Hematopoietic multipotent progenitor cell treated with erythropoietin and hydrocortisone succinate and interleukin-3 and kit ligand, for 17 days (in vitro differentiated cells): ENCODE measurements at places on chromosomes 16 and 17.

DNA sequence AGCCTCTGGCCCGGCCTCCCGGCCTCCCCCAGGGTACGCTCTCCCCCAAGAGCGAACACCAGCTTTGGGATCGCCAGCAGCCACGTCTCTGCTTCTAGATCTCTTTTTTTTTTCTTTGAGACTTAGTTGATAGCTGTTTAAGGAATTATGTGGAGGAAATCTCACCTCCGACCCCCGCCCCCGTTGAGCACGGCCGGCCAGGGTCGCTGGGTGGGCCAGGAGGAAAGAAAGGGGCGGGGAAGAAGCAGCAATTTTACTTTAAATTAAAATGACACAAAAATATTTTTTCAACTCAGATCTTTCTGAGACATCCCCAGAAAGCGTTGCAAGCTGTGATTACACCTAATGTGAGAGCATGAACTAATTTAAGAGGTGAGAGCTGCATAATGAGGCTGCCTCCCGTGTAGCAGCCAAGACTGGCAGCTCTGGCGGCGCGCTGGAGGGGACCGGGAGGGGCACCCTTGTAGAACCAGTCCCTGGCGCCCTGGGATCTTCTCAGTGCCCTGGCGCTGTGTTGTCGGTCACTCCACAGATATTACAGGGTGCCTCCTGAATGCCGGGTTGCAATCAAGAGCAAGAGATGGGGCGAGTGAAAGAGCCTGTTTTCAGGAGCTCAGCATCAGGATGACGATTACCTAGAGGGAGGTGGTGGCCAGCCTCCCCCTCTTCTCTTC lies 1.9 kb upstream of the CBLN1 start:
- DNase-seq, result no peak

DNA sequence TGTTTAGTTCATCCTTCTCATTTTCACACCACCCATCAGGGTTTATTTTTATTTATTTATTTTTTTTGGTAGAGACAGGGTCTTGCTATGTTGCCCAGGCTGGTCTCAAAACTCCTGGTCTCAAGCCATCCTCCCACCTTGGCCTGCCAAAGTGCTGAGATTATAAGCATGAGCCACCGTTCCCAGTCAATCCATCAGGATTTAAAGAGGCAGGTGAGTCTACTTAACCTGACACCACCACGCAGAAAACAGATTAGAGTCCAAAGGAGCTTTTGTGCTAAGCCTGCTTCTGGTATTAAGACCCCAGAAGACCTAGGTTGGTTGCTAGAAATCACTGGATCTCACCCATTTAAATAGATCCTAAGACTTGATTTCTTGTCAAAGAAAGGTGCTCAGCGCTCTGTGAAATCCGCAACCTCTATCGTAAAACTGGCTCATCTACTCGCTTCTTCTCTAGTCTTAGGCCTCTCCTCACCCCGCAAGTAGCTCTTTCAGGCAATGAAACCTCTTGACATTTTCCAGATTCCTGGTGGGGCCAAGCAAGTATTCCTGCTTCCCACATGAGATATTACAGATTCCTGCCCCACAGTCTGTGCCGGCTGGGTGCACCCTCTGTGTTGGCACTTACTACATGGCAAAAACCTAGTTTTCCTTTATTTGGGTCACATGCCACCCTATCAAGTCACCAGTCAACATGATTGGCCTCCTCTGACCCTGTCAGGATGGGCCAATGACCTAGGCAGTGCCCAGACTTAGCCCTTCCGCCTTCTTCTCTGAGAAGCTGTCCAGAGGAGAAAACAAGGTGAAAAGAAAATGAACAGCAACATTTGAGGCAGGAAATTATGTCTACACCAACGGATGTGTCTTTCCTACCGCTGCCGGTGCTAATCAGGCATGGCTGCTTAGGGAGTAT lies 9.0 kb downstream of the PITPNA start:
- no peak for DNase-seq

GRCh38 chr16:31074814-31075183 lies 577 bp downstream of the ZNF646 start:
- DNase-seq, result peak; percentile 39

- DNase-seq, result no peak
Measured at GRCh38 chr16:76293980-76294379, 16.8 kb downstream of the CNTNAP4 start.

DNA sequence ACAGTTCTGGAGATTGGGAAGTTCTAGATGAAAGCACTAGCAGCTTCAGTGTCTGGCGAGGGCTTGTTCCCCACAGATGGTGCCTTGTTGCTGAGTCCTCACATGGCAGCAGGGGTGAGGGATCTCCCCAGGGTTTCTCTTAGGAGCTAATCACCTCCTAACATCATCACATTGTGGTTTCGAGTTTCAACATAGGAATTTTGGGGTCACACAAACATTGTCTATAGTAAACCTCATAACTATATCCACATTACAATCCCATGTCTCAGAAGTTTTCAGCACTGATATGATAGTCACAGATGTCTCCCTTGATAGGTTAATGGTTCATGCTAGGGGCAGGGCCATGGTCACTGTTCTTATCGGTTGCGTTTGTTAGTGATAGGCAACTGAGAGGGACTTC lies 13.8 kb downstream of the CLUAP1 start:
- no peak for DNase-seq

DNA sequence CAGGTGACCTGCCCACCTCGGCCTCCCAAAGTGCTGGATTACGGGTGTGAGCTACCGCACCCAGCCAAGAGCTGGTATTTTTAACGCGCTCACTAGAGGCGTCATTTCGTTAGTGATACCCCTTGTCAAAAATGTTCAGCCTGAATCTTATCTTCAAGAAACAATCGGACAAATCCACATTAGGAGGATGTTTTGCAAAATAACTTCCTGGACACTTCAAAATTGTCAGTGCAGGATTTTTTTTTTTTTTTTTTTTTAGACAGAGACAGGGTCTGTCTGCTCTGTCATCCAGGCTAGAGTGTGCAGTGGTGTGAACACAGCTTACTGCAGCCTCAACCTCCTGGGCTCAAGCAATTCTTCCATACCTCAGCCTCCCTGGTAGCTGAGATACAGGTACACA lies 63.0 kb downstream of the RMI2 start:
- no peak for DNase-seq

GRCh38 chr17:19762515-19762961 lies 14.4 kb upstream of the ALDH3A1 start:
- no peak for DNase-seq
